ENCODE measurements at places on chromosomes 1 and 21. TPM values are rescaled to one million over a fixed set of nuclear protein-coding genes. Genes with fewer than 3 reads are reported as not detected.

ZNF593OS gene
- total RNA-seq: not detected

DNA sequence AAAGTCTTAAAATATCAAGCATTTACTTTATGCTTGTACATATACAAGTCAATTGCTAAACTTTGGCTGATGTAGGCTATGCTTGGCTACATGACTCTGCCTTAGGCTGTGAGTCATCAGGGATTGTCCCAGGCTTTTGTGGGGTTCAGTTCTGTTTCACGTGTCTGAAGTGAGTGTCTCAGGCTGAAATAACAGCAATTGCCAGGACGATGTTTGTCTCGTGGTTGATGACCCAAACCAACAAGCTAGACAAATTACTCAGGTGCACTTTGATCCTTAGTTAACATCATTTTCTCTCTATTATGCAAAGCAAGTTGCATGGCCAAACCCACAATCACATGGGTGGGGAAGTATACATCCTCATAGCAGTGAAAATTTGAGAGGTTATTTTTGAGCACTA lies 410.1 kb downstream of the BRINP3 start:
- DNase-seq: no peak

- DNase-seq: no peak
Measured at GRCh38 chr1:183239793-183240525, 53.9 kb downstream of the LAMC2 start.

DNA sequence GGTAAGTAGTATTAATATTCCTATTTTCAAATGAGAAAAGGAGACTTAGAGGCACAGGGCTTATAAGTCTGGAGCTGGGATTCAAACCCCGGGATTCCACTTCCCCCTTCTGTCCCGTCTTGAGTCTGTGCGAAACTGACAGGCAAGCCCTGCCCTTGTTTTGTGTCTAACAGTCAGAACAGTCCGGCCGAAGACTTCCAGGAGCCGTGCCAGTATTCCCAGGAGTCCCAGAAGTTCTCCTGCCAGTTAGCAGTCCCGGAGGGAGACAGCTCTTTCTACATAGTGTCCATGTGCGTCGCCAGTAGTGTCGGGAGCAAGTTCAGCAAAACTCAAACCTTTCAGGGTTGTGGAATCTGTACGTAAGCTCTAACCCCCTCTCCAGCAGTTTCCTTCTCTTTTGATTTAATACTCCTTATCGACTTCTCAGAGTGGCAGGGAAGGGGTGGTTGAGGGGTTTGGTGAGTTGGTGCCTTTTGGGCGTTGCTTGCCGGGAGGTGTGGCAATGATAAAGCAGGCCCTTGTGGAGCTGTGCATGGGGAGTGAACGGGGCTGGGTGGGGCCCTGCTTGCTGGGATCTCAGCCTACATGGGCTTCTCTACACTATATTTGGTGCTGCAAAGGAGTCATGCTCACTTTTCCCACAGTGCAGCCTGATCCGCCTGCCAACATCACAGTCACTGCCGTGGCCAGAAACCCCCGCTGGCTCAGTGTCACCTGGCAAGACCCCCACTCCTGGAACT lies 29.4 kb downstream of the IL6R start:
- peak; percentile 83 for DNase-seq

DNA sequence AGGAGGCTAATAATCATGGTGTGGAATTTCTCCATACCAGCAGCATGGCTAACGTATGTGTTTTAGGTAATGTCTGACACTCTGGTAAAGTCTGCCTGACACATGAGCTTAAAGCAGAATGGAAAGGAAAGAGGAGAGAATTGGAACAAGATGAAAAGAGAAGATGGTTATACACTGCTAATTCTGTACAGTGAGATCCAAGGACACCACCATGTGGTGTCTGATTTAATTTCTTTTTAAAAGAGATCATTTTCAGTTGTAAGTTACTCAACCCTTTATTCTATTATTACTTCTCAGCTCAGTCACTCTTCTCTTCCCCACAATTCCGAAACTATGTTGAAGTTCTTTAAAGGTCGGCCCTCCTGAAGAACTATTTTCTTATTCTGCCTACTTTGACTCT lies 15.6 kb downstream of the PRKAB2 start:
- DNase-seq: no peak

- DNase-seq: no peak
Measured at GRCh38 chr1:78619803-78620579, at the start of gene IFI44L. TSS of gene IFI44L (plus strand) at chr1:78620448. CDS start at chr1:78627916, 7,468 bp downstream.

DNA sequence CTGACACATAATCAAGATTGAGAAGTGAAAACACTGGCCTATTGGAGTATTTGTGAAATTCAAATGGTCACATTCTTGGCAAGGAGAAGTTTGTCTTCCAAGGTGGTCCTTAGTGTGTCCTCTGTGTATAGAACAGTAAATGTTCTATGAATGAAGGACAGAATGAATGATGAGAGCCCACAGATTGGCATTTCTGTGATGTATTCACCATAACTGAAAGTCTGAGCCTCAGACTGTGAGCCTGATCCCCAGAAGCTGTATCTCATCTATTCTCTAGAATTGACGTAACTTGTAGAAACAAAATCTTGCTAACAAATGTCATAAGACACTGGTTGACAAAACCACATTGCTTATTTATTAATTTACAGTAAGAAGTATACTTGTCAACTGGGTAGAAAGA lies 111.5 kb upstream of the ETV3 start:
- DNase-seq: no peak
